ENCODE measurements at places on chromosomes 2 and 18.

DNA sequence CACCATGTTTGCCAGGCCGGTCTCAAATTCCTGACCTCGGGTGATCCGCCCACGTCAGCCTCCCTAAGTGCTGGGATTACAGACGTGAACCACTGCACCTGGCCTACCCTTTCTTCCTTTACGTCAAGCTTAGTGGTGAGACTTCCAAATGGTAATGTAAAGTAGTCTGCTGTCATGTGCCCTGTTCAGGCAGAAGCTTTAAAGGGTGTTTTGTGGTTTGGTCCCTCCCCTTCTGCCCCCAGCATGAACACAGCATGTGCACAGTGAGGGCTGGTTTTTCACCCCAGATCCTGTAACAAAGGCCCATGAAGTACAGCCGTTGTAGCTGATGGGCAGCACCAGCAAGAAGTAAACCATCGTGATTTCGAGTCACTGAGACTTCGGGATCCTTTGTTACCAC, 2.7 kb upstream of the DTYMK start:
- DNase-seq = no peak

- DNase-seq = no peak
Observed at GRCh38 chr2:204487447-204488229, 57.6 kb upstream of the PARD3B start.

DNA sequence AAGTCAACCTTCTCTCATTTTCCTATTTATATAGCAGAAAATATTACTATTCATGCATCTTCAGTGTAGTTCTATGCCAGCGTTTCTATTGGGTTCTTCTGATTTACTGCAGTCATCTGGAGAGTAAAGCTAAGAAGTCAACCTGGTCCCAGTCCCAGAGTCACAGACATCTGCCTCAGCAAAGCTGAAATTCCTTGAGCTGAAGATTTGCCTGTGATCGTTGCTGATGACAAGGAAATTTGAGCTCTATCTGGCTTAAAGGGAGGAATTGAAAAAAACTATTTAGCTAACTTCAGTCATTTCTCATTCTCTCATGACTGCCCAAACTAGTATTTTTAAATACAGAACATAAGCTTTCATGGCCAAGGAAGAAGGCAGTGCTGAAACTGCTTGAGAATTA, 45.7 kb downstream of the RND3 start:
- DNase-seq = no peak

- DNase-seq = no peak
Observed at GRCh38 chr18:36786686-36787085, 42.1 kb downstream of the TPGS2 start.

DNA sequence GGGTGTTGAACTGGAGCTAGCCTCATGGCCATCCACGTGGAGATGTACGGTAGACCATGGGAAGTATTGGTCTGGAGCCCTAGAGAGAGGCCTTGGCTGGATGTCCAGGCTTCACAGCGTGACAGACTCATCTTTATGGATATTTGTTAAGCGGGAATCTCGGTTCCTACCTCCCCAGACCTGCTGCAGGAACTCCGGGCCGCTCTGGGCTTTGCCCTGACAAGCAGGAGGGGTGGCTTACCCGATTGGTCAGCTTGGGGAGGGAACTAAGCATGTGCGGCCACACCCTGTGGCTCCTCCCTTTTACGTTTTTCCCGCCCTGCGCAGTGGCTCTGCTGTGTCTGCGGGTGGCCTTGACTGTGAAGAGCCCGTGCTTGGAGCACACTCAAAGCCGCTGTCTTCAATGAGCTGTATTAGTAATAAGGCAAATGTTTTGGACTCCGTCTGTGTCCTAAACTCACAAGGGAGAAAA, 52.3 kb downstream of the PAPOLG start:
- no peak for DNase-seq

DNA sequence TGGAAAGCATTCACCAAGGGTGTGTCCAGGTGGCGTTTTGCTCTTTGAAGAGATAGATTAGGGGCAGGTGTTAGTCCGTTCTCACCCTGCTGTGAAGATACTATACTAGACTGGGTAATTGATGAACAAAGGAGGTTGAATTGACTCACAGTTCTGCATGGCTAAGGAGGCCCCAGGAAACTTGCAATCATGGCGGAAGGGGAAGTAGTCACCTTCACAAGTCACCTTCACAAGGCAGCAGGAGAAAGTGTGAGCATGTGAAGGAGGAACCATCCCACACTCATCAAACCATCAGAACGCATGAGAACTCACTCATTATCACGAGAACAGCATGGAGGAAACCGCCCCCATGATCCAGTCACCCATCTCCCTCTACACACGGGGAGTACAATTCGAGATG, 135.7 kb upstream of the NFATC1 start:
- DNase-seq = no peak

- DNase-seq = peak; percentile 36
Observed at GRCh38 chr2:19362094-19362754, 3.8 kb upstream of the OSR1 start.

- no peak for DNase-seq
Observed at GRCh38 chr2:201779901-201780673, 646 bp downstream of the ALS2 start.

GRCh38 chr2:233410196-233410760, 56.0 kb downstream of the DGKD start:
- no peak for DNase-seq

DNA sequence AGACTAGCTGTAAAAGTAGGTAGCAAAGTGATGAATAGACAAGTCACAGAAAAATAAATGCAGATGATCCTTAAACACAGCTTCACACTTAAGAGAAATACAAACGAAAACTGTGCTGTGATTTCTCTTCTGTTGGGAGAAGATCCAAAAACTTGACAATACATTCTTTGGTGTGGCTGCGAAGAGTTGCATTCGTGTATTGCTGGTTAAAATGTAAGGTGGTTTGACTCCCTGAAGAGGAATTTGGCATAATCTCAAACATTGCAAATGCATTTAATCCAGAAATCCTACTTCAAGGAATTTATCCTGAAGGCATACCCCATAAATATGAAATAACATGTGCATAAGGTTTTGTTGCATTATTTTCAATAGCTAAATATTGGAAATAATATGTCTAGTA, 7.1 kb downstream of the CCNYL1 start:
- no peak for DNase-seq

DNA sequence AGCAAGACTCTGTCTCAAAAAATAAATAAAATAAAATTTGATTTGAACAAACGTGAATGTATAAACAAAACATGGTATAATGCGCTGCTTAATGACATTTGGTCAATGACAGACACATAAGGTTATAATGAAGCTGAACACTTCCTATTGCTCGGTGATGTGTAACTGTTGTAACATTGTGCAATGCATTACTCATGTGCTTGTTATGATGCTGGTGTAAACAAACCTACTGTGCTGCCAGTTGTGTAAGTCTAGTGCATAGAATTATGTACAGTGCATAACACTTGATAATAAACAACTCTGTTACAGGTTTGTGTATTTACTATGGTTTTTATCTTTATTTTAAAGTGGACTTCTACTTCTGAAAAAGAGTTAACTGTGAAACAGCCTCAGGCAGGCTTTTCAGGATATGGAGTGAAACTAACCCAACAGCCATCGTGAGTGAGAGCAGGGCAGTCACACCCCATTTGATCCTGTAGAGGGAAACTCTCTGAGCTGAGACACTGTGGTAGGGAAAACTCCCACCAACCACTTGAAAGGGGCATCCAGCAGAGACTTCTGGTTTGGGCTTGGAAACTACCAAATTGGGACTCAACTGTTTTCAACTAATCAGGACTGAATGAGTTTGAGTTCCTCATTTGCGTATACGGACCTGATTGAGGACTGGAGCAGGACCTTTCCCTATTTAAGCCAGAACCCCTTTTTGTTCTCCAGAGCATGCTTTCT, 8.7 kb upstream of the RPRD1A start:
- no peak for DNase-seq

- DNase-seq = no peak
Observed at GRCh38 chr2:232779934-232780333, 3.6 kb upstream of the KCNJ13 start.

Measured in CD4-positive, alpha-beta T cell treated with Interleukin-4 for 4 hours (primary cell).